ENCODE measurements at places on chromosomes 11 and 22.

DNA sequence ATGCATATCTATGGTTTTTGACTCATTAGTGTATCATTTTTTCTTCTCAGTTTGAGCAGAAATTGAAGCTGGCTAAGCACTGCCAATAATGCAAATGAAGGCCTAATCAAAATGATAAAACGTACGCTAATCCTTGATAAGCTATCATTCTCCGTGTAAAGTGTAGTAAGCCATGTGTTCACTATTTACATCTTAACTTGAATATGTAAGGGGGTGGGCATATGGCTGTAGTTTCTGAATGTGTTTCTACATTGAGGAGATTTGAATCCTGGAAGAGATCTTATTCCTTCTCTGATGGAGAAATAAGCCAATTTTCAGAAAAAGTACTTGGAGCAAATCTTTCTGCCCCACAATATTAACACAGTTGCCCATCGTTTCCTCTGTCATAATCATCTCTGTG is 351.8 kb upstream of the ANO3 start:
- no peak for DNase-seq

DNA sequence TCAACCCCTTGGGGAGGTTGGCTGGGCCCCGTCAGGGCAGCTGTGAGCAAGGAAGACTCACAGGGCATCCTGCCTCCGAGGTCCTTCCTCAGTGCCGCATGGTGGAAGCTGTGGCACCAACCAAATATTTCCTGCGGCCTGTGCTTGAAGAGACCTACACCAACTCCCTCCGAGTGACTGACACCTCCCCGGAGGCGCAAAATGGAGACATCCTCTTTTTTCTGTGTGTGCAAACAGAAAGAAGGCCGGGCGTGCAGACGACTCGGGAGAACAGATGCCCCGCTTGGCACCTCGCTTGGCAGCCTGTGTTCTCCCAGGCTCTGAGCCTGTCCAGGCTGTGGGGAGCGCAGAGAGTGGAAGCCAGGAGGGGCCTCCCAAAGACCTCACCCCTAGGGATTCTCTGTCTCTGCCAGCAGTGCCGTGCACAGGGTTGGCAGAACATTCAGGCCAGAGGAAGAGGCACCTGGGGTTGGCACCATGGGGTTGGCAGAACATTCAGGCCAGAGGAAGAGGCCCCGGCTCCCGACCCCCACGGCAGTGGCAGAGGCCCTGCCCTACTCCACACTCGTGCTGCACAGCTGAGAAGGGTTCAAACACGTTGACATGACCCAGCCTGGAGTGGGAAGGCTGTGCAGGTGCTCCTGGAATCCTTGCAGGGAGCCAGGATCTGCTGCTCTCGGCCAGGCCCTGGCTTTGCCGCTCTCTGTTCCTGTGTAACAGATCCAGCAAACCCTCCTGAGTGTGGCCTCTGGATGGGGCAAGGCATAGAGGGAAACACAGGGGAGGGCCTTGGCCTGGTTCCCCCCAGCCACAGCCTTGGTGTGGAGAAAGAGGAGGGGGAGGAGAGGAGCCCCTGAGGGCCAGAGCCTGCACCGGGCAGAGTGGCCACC is 805.5 kb downstream of the BRD1 start:
- DNase-seq: no peak

GRCh38 chr22:25510876-25511275 is 53.6 kb upstream of the GRK3 start:
- DNase-seq: no peak

DNA sequence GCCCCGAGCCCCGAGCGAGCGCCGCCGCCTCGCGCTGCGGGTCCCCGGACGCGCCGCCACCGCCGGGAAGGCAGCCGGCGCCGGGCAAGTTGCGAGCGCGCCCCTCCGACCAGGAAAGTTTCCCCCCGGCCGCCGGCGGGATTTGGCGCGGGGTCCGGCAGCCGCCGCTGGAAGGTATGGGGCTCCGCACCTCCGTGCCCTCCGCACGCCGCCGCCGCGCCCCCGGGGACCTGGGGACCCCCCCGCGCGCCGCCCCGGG is 281 bp downstream of the TSPAN18 start:
- DNase-seq: no peak

- no peak for DNase-seq
Observed at GRCh38 chr11:73271936-73272679, at the start of gene P2RY6. Gene P2RY6, plus strand, starts transcription at chr11:73272338. Its CDS starts 24,181 bp downstream, at chr11:73296519.

- DNase-seq: no peak
Observed at GRCh38 chr11:28704801-28705200, 596.6 kb downstream of the METTL15 start.

GRCh38 chr11:93160808-93161207 is 37.0 kb downstream of the SLC36A4 start:
- no peak for DNase-seq

DNA sequence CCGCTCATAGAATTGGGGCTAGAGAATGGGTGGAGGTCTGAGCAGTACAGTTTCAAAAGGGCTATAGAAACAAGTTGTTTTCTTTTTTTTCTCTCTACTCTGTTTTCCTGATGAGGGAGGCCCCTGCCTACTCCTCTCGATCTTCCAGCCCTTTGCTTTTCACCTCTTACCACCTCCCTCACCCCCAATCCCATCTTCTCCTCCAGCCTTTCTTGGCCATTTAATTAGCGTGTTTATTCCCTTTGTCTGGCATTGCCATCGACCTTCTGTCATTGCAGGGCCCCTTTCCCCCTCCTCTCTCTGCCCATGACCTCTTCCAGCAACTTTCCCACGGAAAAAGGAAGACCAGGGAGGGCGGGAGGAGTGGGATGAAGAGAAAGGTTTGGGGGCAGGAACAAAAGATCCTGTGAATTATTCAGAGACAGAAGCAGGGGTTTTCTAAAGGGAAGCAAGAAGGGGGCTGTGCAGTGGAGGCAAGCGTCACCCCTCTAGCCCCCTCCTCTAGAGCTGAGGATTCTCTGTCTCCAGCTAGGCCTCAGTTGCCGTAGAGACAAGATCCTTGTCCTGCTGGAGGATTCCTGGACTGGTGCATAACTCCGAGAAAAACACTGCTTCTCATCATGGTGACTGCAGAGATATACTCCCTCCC is 12.9 kb downstream of the DTX4 start:
- DNase-seq: no peak

- DNase-seq: no peak
Observed at GRCh38 chr22:20165913-20166312, 15.1 kb upstream of the CCDC188 start.

- DNase-seq: no peak
Observed at GRCh38 chr22:22799561-22799960, 88.1 kb upstream of the IGLL5 start.

- DNase-seq: no peak
Observed at GRCh38 chr22:45878901-45879551, 97.9 kb downstream of the WNT7B start.

Measured in cortex of kidney (tissue), 1 donor.